ENCODE measurements at places on chromosomes 7 and 10. TPM values are rescaled to one million over a fixed set of nuclear protein-coding genes. Genes with fewer than 3 reads are reported as not detected.

DNA sequence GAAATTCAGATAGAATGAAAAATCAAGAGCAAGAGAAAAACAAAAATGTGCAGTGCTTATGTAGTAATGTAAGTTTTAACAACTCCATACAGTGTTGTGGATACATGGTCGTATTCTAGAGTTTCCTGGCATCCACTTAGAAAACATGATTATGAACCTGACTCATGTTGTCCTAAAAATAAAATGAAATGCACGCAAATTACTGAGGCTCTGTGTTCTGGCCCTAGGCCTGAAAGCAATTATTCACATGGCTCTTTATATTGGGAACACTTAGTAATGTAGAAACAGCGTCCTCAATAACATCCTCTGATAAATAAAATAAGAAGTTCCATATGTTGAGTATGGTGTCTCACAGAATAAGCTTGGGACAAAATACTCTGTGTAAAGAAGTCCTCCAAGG is 200.2 kb upstream of the SEMA3E start:
- DNase-seq: no peak

DKK1 gene
- 1.5 TPM for total RNA-seq

GRCh38 chr10:63692220-63692896 is 171.2 kb downstream of the REEP3 start:
- DNase-seq: no peak

GRCh38 chr10:29255104-29255503 is 33.8 kb upstream of the LYZL1 start:
- DNase-seq: no peak

DNA sequence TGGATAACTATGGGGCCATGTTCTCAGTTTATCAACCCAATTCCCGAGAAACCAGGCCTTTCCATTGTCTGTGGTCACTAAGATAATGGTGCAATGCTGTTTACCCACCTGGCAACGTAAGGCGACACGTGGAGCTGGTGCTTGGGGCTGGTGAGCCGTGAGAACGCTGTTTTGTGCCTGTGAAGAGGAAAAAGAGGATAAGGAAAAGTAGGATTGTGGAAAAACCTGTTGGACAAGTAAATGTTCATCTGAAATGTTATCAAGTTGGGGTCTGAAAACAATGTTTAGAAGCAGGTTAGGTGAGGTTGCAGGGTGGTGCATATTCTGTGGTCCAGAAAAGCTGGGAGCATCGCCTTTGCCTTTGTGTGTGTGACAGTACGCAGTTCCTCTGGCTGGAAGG is 88.5 kb downstream of the PPP1R17 start:
- no peak for DNase-seq
